ENCODE measurements at places on chromosomes 11 and 22.

DNA sequence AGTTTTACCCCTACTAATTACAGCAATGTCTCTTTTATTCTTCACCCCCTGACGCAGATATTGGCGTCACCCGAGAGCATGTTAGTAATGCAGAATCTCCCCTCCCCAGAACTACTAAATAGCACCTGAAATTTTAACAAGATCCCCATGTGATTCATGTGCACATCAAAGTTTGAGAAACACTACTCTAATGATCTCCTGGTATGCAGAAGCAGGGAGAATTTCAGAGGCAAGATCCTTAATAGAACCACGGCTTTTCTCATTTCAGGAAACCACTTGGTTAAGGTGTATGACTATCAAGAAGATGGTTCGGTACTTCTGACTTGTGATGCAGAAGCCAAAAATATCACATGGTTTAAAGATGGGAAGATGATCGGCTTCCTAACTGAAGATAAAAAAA, 5.3 kb downstream of the CD3G start:
- no peak for DNase-seq

GRCh38 chr22:40585310-40585751, 51.2 kb downstream of the MRTFA start:
- DNase-seq: no peak

DNA sequence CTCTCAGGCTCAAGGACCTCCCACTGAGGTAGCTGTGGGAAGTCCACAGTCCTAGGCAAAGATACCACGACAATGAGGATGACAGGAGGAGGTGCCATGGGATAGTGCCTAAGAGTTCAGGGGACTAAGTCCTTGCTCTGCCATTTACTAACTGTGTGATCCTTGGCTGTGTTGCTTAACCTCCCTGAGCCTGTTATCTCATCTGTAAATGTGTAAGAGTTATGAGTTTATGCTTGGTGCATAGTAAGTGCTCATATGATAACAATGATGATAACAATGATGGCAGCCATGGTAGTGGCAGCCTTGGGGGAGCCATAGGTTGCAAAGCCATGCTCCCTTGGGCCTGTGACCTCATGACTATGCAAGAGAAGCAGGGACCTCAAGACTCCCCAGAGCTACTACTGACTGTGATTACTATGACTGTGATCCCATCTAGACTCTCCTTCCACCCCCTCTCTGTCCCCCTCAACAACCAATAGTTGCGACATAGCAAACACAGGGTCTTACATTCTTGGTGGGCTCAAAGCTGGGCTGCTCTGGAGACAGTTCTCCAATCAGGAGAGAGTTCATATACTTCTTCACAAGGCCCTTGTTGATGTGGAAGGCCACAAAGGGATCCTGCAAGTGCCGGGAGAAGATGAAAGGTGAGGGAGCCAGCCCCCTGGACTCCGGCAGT, 3.9 kb downstream of the FADS1 start:
- no peak for DNase-seq

GRCh38 chr11:36160091-36160490, 129.1 kb downstream of the COMMD9 start:
- no peak for DNase-seq

- DNase-seq: no peak
These were observed 10.0 kb downstream of the TAB1 start for GRCh38 chr22:39409516-39410029.

- no peak for DNase-seq
These were observed 54.7 kb downstream of the WNT11 start for GRCh38 chr11:76151556-76152085.

DNA sequence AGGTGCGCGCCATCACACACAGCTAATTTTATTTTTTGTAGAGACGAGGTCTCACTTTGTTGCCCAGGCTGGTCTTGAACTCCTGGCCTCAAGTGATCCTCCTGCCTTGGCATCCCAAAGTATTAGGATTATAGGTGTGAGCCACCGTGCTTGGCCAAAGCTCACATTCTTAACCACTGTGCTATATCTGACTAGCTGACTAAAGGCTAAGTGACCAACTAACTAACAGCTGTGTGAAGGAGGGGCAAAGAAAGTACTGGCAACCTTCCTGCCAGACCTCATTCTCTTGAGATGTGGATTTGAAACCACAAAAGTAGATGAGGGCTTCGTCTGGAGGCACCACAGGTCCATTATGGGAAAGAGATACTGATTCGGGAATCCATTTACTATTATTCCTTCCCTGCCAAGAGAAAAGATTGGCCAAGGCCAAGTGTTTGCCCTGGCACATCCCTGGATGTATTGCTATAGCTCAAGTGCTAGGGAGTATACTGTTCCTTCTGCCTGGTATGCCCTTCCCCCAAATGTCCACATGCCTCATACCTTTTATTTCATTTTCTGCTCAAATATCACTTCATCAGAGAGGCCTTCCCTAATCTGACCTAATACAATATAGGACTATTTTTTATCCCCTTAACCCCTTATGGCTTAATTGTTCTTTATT, 52.7 kb upstream of the RRM1 start:
- no peak for DNase-seq

DNA sequence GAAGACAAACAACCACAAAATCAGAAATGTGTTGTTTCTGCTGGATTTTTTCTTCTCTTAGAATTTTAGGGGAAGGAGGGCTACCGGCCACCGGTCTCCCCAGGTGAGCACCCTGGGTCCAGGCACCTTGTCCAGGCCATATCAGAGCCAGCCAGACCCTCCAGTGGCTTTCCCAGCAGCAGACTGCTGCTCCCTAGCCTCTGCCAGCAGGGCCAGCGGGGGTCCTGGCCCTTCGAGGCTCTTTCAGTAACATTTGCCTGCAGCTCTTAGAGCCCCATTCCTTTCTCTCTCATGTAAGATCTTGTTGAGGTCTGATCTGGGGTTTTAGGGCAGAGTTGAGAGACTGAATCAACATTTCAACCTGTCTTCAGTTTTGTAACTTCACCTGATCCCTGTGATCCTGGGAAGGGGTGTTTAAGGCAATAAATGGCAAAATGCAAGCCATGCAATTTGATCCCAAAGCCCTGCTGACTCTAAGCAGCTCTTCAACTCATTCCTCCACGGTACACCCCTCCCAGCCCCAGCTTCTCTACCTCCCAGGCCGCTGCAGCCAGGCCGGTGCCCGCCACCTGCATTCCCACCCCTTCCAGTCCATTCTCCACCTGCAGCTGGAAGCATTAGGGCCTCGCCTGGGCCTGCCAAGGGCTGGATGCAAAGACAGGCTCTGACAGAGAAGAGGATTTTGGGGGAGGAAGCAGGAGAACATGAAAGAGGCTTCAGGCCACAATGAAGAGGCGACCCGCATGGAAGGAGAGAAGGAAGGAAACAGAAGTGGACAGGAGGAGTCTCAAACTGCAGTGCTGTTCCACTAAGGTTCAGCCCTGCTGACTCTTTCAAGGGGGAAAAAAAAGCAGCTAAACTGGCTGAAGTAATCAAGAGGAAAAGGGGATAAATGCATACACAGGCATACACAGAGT, 113.0 kb upstream of the FGF3 start:
- no peak for DNase-seq

DNA sequence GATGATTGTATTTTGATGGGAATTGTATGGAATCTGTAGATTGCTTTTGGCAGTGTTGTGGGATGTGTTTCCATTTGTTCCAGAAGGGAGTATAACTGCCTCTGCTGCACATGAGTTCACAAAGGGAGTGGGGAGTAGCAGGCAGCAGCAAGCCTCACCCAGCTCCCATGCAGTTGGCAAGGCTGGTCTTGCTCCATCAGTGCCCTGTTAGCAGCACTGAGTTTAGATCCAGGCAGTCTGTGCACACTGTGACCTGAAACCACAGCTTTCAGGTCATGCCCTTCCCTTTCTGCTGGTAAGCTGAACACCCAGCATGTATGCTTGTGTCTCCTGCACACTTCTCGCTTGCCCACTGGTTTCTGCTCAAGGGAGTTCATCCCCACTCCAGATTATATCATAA, 3.7 kb upstream of the NUCB2 start:
- DNase-seq: no peak
